ENCODE measurements at places on chromosomes 11 and 22. TPM values are rescaled to one million over a fixed set of nuclear protein-coding genes. Genes with fewer than 3 reads are reported as not detected.

GRCh38 chr11:82818409-82819043 is 81.7 kb downstream of the PRCP start:
- no peak for ATAC-seq

DNA sequence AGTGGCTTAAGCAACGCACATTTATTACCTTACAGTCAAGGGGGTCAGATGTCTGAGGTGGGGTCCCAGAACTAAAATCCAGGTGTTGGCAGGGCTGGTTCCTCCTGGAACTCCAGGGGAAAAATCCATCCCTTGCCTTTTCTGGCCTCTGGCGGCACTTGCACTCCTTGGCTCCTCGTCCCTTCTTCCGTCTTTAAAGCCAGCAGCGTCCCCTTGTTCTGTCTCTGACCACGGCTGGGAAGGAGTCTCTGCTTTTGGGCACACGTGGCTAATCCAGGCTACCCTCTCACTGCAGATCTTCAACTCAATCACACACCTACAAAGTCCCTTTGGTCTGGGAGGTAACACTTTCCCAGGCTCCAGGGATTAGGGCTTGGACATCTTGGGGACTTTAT is 73.5 kb upstream of the WNT7B start:
- no peak for ATAC-seq

GRCh38 chr11:126214841-126215240 is 3.3 kb downstream of the FAM118B start:
- no peak for ATAC-seq

DNA sequence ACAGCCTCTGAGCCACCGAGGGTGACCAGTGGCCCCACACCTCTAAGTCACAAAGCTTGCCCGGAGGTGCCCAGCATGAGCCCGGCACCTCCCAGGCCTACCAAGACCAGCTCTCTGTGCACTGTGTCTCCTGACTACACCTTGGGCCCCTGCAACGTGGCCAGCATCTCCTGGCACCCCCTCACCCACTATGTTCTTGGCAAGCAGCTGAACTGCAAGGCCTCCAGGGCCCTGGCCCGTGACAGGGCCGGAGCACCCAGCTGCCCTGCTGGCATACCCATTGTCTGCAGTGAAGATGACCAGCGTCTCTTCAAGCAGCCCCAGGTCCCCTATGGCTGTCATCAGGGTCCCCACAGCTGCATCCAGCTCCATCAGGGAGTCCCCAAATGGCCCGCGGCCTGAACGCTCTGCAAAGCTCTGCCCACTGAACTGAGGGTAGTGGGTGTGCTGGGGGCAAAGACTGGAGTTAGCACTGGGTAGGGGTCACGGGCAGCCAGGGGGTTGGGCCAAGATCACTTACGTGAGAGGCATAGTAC is 1.6 kb downstream of the ARSA start:
- ATAC-seq = no peak

Gene C11orf87
- 0.12 TPM for total RNA-seq

DNA sequence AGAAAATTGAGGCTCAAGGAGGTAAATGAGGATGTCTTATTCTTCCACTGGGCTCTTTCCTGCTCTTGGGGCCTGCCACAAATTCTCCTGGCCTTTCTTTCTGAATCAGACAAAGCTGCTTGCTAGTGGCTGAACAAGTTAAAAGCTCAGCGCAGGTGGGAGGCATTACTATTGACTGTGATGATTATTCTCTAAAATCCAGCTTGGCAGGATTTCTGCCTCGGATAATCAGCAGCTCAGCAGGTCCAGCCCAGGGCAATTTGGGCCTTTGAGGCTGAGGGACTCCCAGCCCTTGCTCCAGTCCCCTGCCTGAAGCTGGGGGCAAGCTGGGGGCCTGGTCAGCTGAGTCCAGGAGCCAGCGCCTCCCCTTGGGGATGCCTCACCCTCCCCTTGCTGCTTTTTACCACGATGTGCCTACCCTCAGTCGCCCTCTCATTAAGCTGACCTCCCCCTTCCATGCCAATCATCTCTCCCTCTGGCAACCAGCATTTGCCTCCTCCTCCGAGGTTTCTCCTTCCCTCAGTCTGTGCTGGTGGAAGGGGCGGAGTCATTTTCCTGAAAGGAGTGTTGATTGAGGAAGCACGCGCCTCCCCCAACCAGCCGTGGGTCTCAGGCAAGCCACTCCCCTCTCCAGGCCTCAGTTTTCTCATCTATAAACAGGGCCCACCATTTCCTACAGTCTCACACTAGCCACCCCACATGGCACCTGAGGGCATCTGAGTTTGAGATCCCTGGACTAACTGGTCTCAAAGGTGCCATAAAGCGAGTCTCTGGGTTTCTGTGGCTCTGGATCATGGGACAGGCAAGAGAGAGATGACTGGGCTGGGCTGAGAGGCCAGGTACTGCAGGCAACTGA is 60.6 kb upstream of the PRDM11 start:
- no peak for ATAC-seq

Gene ANO1
- total RNA-seq = 7.9 TPM

Gene P2RY6
- 1.0 TPM for total RNA-seq

DNA sequence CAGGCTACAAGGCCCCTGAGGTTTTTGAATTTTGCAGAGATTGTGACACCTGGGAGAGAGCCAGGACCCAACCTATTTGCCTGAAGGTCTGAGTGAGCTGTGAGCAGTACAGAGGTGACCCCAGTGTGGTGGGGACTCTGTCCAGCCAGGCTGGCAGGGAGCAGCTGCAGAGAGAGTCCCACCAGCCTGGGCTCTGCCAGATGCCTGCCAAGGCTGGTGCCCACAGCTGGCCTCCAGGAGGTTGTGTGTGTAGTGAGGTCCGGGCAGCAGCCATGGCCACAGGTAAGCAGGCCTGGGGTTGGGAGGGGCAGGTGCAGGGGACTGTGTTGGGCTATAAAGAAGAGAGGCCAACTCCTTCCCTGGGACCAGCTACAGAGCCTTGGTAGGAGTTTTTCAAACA is 144.8 kb downstream of the CRYBB2 start:
- ATAC-seq = no peak

Gene LYVE1
- total RNA-seq = 2.7 TPM

Gene OR51A4
- total RNA-seq = not detected

GRCh38 chr22:45709866-45710265 is 38.2 kb downstream of the ATXN10 start:
- no peak for ATAC-seq

DNA sequence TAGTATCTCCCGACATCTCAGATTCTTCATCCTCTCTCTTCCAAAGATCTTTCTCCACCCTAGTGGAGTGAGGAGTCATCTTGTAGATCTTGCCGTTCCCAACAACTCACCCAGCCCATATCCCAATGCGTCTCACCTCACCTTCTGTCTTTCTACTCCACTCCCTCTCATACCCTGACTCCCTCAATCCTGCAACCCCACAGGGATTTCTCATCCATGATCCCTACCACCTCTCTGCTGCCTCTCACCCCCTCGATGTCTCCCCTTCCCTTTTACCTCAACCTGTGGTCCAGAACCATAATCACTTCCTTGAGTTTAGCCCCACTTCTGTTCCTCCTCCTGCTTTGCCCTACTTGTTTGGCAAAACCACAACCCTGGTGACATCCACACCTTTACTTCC is 41.7 kb downstream of the OTOG start:
- ATAC-seq = no peak

DNA sequence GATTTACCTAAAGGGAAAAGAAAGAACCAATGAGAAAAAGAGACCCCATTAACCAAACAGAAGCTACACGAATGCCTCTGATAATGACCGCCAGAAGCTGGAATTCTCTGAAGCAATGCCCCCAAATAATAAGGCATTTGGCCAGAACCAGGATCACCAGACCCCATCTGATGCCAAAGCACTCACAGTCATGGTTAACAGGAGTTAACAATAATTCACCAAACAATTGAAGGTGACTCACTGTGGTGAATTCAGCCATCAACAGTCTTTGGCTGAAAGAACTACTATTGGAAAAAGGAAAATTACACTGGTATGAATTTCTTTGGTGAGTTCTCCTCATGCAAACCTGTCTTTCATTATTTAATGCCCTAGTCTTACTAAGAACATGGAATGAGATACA is 21.9 kb upstream of the NFRKB start:
- no peak for ATAC-seq

Gene PTGDR2
- total RNA-seq = 0.12 TPM

Gene ASRGL1
- 1.2 TPM for total RNA-seq

Gene CCDC87
- total RNA-seq = 0.16 TPM

Gene ZFP91
- 33.8 TPM for total RNA-seq

Gene TMPRSS6
- total RNA-seq = not detected

- ATAC-seq = no peak
Observed at GRCh38 chr22:40547729-40548143, 88.8 kb downstream of the MRTFA start.

DNA sequence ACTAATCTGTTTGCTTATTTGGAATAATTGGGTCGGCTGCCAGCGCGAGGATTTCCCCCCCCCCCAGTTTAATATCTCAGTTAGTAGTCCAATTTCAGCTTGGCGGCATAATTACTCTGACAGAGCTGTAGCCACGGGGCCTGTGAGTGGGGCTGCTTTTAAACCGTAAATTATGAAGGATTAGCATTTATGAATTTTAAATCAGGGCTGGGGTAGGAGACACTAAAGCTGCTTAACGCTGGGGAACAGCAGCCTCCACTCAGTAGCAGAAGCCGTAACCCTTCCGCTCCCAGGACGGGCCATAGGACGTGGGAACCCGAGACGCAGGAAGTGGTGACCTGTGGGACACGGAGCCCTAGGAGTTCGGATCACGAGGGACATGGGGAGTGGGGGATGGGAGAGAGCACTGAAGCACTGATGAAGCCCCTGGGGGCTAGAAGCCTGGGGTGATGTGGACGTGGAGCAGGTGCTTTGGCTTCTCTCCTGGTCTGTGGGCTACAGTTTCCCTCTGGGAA is 66.2 kb upstream of the LMO1 start:
- ATAC-seq = no peak

DNA sequence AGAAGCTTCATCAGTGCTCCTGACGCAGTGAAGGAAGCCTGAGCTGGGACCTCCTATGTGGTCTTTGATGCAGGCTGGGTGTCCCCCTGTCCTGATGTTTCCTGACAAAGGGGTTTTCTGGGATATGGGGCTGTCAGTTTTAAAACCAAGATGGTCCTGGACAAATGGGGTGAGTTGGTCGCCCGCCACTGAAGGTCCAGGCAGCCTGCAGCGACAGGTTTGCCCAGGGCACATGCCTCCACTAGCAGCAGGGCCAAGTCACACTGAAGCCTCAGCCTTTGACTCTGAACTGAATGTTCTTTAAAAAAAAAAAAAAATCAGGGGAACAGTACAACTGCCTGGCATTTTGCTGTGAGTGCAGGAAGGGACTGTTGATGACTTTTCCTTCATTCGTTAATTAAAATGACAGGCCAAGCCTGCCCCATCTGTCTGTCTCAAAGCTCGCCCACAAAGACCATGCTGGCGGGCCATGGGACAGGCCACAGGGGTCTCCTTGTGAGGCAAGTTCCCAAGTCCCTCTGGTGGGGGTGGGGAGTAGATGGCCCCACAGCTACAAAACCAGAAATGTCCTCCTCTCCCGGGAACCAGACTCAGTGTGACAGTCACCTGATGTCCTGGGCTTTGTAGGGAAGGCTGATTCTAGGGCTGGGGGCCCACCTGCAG is 274.8 kb downstream of the CTTN start:
- no peak for ATAC-seq

Gene FOLR3
- total RNA-seq = not detected

- no peak for ATAC-seq
Observed at GRCh38 chr11:45993531-45994001, 71.1 kb downstream of the LARGE2 start.

GRCh38 chr11:73875840-73876239 is 806 bp downstream of the COA4 start:
- no peak for ATAC-seq

DNA sequence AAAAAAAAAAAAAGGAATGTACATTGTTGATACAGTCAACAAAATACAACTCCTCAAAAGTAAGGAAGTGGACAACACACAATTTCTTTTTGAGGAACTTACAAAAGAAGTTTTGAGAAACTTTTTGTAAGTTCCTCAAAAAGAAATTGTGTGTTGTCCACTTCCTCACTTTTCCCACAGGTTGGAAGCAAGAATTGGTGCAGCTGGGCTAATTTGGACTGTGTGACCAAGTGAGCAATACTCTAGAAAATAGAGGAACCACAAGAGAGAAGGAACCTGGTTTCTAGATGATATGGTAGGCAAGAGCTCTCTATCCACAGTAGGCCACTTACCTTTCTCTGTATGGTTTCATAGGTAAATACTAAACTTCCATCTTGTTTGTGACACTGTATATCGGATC is 1053.8 kb downstream of the LRRC4C start:
- ATAC-seq = no peak

DNA sequence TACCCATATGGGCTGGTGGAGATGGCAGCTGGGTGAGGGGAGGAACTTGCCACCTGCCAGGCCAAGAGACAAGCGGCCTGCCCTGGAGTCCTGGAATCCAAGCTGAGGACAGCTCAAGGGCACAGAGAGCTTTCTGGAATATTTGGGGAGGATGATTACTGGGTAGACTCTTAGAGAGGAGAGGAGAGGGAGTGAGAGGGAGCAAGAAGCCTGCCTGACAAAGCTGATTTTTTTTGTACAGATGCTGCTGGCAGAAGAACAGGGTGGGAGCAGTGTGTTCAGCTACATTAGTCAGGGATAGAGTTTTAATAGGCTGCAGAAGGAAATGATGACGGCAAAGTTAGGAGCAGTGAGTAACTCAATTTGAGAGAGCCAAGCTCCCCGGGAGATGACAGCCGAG is 299.3 kb downstream of the NXPE2 start:
- no peak for ATAC-seq

DNA sequence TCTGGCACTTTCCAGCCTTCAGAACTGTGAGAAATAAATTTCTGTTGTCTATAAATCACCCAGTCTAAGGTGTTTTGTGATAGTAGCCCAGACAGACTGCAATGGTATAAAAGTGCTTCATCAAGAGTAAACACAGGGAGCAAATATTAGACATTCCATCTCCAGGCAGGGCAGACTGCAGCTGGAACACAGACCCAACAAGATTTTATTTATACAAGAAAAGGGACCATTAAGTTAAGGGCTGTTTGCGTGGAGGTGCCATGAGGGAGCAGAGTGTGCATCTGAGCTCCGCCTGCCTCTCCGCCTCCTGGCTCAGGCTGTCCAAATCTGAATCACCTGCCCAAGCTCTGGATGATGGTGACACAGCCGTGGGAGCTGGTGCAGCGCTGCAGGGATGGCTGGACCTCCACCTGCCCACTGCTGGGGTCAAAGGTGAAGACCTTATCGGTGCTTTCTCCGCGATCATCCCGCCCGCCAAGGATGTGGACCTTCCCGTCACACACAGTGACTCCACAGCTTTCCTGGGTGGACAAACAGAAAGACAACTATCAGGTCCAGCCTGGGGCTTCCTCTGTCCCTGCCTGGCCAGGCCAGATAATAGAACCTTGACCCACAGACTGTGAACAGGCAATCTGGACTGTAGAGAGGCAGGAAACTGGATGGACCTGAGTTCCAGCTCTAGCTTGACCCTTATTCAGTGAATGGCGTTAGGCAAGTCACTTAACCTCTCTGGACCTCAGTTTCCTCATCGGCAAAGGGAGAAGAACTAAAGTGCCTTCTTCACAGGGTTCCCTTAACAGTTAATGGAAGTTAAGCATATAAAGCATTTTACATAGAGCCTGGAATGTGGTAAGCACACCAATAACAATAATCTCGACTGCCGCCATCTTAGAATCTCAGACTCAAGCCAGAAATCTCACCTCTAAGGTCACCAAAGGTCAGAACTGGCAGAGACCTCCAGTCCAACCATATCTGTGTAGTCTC is 10.5 kb downstream of the KLHL35 start:
- no peak for ATAC-seq

- no peak for ATAC-seq
Observed at GRCh38 chr11:113240790-113241635, 73.4 kb upstream of the TTC12 start.

Gene UBQLNL
- total RNA-seq = 0.08 TPM

Gene NTM
- total RNA-seq = 0.92 TPM

Gene PDGFB
- total RNA-seq = 0.96 TPM
